ENCODE measurements at places on chromosomes 2 and 18. TPM values are rescaled to one million over a fixed set of nuclear protein-coding genes. Genes with fewer than 3 reads are reported as not detected.

GRCh38 chr18:37948471-37948870 is 382.9 kb upstream of the CELF4 start:
- DNase-seq: no peak

DNA sequence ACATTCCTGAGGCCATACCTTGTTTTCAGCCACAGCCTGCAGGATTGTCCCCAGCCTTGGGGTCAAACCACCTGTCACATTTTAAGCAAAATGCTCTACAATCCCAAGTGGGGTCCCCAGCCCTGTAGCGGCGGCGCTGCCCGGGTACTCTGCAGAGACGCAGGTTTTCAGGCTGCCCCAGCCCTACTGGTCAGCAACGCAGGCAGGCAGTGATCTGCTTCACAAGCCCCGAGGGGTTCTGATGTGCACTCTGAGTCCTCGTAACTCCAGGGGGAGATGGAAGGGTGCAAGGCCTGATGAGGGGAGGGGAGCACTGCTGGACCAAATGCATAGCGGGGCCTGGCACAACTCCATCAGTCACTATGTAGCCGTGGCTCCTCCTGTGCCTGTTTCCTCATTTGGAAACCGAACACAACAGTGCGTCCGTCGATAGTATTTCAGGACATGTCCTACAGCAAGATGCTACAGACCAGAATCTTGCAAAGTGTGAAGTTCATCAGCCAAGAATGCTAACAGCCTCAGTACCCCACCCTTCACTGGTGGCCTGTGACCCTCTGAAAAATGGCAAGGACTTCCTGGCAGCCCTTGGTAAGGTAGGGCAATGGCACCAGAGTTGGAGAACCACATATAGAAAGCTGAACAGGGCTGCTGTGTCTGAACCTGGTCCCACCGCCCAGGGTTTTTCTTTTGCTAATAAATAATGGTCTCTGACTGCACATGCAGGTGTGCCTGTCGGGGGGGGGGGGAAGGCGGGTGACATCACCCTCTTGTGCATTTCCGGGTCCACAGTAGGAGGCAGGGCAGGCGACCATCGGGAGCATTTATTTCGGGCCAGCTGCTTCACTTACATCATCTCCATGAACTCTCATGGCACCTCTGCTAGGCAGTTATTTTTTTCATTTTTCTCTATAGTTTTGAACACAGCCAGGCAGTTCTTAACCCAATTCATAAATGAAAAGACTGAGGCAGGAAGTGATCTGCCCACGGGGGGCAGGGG is 50.6 kb upstream of the TFCP2L1 start:
- no peak for DNase-seq

DNA sequence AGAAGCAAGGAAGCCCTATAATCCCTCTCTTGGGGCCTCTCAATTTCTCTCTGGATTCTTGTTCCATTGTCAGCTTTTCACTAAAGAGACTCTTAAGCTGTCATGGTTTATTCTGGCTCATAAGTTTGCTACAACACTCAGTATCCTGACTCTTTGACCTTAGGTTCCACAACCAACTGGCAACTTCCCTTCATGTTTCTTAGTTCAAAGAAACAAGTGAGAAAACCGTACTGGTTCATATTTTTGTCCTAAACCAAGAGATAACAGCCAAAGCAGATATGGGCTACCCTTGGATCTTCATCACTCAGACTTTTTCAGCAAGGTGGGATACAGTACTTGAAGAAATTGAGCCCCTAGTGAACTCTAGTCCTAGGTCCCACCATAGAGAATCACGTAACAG is 109.9 kb upstream of the CRIM1 start:
- DNase-seq: no peak

- no peak for DNase-seq
Observed at GRCh38 chr2:32772638-32773447, 145.0 kb downstream of the TTC27 start.

GRCh38 chr2:164084066-164084465 is 348.3 kb upstream of the FIGN start:
- no peak for DNase-seq

GRCh38 chr18:62788111-62788510 is 72.8 kb downstream of the PHLPP1 start:
- no peak for DNase-seq

- no peak for DNase-seq
Observed at GRCh38 chr2:28389399-28390240, 3.0 kb upstream of the FOSL2 start.

DNA sequence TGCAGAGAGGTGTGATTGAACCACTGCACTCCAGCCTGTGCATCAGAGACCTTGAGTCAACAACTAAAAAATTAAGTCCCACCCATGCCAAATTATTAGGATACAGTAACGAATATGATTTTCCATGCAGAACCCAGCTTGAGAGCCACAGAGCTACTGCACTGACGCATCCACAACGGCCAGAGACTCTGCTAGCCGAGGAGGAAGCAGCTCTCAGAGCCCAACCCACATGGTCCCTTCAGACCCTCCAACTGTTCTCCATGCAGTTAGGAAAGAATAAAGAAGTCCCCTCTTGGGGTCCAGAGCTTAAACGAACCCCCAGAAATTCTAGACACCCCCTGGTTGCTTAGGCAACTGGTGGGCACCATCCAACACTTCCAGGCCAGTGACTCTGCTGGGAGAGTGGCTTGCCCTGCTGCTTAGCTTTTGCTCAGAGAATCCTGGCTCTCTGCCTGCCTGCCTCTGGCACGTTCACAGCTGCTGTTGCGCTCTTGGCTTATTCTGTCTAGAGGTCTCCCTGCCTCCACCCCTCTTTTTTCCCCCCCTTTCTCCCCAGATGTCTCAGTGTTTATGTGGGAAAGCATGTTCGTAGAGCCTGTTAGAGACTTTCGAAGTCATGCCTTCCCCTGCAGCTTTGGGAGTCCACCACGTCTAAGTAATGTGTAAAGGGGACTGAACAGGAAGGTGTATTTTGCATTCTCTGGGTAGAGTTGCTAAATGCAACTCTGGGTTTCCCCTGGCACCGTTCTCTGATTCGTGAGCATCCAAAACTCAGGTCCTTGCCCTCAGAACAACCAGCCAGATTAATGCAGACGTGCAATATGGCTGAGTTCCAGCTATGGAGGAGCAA is 26.0 kb upstream of the SP3 start:
- DNase-seq: peak; percentile 73

DNA sequence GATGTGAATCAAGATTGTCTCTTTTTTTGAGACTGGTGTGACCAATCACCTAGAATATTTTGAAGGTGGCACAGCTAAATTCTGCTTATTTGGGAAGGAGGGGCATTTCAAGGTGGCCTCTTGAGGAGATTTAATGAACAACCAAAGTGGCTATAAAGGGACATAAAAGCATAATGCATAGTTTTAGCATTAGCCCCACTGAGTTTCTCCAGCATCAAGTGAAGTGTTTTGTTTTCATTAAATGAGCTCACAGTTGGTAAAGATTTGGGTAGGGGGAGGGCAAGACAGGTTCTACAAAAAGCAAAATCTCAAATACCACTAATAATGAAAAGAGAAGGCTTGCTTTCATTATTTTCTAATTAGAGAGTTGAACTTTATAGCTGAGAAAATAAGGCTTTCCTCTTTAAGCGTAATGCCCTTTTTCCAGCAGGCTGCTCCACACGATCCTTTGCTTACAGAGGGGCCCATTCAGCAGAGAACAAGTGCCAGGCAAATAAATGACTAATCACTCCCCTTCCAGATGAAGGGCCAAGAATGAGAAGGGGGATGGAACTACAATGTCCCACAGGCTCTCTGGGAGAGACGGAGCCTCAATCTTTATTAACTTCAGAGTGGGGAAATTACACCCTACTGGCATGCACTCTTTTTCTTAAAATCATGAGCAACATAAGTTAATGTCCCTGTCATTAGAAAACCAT is 35.9 kb downstream of the LHCGR start:
- DNase-seq: no peak

DNA sequence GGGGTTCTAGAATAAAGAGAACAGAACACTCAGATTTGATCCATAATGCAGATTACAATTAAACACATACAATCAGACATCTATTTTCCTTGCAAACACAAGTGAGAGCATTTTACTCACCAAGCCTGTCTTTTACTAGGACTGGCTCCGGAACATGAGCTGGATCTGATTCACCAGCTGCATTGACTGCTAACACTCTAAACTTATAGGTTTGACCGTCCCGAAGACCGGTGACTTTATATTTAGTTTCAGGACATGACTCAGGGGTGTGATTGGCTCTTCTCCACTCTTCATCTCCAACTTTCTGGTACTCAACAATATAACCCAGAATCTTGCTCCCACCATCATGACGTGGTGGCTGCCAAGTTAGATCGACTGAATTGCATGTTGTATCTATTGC is 112.4 kb downstream of the PLEKHA3 start:
- no peak for DNase-seq

DNA sequence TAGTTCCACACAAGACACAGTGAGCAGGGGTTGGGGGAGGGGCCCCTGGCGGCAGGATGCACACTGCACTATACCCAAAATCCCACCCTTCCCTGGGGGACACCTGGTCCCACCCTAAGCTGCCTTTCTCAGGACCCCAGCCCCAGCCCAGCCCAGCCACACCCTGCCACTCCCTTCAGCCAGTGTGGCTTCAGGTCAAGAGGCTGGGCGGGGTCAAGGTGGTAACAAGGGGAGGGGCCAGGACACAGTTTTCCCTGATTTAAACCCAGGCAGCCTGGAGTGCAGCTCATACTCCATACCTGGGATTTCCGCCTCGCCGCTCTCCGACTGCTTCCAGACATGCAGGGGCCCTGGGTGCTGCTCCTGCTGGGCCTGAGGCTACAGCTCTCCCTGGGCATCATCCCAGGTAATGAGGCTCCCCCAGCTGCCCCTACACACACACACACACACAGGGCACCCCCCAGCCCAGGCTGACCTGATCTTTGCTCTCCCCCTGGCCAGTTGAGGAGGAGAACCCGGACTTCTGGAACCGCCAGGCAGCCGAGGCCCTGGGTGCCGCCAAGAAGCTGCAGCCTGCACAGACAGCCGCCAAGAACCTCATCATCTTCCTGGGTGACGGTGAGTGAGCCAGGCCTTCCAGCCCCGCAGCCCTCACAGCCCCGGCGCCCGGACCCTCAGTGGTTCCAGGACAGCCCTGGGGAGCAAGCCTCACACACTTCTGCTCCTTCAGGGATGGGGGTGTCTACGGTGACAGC is at the start of gene ALPG:
Gene ALPG (plus strand): TSS at position 289 of the 755 bp plus-strand sequence. CDS start 51 bp downstream, at position 340.
- no peak for DNase-seq

DNA sequence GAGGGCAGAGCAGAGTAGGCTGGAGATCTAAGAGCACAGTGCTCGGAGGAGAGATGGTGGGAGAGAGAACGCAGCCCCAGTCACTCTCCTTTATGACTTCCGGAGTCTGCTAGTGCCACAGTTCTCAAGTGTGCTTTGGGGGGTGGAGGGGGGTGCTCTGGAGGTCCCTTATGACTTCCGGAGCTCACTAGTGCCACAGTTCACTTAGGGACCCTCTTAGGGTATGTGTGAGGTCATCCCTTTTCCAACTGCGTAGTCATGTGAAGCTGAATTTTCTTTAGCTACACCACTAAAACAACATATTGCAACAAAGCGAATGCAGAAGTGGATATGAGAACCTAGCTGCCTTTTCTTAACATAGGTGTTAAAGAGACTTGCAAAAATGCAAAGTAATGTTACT is 153.7 kb upstream of the KCTD1 start:
- DNase-seq: no peak

- DNase-seq: no peak
Observed at GRCh38 chr18:62769216-62769615, 53.9 kb downstream of the PHLPP1 start.

- DNase-seq: no peak
Observed at GRCh38 chr2:44171018-44171417, 2.3 kb downstream of the PPM1B start.

The ST6GAL2 gene
- polyA plus RNA-seq: 0.04 TPM

The ANKRD62 gene
- polyA plus RNA-seq: 0.38 TPM

The ALPG gene
- not detected for polyA plus RNA-seq

The FSHR gene
- not detected for polyA plus RNA-seq

The MGAT4A gene
- polyA plus RNA-seq: 14.1 TPM

The NETO1 gene
- polyA plus RNA-seq: not detected

Measured in pancreas (tissue), 10 donors.